ENCODE measurements at places on chromosomes 11 and 22.
A peak's percentile ranks its signal among the peaks of the same experiment; 100 is the strongest.

- peak; percentile 25 for DNase-seq
Measured at GRCh38 chr22:50731811-50732624, 6.0 kb upstream of the ACR start.

GRCh38 chr22:35064664-35065063 lies 1.3 kb upstream of the ISX start:
- DNase-seq, result no peak

DNA sequence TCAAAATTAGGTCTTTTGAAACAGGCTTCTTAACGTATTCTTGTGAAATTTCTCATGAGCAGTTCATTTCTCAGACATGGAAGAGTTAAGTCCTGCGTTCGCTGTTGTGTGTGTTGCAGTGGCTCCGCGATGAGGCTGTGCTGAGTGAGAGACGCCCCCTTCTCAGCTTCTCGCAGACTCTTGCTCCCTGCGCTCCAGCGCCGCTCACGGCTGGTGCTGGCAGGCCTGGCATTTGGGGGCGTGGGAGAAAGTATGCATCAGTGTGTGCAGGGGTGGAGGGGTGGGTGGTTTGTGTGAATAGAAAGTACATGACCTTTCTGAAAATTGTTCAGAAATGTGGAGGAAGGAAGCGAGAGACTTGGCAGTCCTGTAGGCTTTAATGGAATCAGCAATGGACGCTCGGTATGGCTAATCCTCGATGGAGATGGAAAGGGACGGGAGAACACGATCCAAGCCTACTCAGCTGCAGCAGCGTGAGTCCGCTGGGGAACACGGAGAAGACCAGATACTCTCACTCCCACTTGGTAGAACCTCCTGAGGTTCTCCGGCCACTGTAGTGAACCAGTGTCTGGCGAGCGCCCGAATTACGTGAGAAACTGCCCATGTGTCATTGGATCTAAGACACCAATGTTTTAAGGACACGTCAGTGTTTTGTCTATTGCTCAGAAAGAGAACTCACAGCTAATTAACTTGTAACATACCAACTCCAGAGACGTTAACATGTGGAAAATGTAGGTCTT lies 5.9 kb downstream of the TAB1 start:
- peak; percentile 78 for DNase-seq

- DNase-seq, result no peak
Measured at GRCh38 chr11:44729063-44729462, 2.3 kb downstream of the TSPAN18 start.

- no peak for DNase-seq
Measured at GRCh38 chr11:120740380-120740779, 228.8 kb downstream of the GRIK4 start.

- DNase-seq, result no peak
Measured at GRCh38 chr22:24094966-24095365, 83.9 kb downstream of the CABIN1 start.

GRCh38 chr22:21642584-21643448 lies 714 bp downstream of the SDF2L1 start:
- DNase-seq, result peak; percentile 43

GRCh38 chr22:26565181-26565580 lies 24.8 kb downstream of the TPST2 start:
- no peak for DNase-seq

DNA sequence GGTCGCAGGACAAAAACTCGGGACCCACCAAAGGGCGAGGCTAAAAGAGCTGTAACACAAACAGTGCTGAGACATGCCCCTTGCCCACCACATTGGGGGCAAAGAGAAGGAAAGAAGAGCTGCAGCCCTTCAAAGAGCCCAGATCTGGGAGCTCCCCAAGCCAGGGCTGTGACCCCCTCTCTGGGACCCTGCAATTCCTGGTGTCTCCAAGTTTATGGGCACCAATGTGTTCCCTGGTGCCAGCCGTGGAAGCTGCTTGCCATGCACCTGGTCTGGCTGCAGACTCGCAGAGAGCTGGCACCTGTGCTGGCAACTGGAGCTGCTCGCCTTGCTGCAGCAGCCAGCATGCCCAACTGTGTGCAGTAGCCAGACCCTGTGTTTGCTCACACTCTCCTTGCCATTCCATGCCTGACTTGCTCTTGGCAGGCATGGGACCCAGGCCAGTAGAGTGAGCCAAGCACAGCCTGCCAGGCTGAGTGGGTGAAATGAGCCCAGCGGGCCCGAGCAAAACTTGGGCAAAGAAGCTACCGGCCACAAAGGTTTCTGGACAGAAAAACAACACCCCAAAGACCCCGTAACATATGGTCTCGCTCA lies 16.0 kb downstream of the RRP8 start:
- no peak for DNase-seq

DNA sequence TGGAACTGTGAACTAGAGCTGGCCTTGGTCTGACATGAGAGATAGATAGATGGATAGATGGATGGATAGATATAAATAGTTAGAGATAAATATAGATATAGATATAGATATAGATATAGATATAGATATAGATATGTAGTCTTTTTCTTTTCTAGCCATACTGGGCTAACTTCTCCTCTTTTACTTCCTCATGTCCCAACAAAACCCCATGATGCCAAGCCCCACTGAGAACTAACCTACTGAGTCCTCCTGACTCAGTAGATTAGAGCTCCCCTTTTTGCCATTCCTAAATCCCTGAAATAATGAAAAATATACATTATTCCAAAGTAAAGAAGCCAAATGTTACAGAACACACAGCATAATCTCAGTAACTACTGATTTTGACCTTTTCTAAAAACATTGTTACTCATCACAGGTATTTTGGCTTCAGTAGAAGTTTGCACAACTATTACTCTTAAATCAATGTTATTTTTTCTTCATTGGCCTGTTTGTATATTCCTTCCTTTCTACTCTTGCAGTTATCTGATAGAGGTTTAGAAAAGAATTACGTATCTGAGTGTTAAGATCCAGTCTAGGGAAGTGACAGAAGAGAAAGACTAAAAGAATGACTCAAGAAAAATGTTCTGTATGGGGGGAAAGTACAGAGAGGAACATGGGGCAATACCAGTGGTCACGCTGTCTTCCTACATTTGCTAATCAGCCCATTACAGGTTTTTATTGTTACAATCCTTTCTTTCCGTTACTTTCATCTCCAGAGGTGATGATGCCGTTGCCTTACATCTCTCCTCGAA lies 6.0 kb upstream of the OR10D3 start:
- DNase-seq, result no peak

DNA sequence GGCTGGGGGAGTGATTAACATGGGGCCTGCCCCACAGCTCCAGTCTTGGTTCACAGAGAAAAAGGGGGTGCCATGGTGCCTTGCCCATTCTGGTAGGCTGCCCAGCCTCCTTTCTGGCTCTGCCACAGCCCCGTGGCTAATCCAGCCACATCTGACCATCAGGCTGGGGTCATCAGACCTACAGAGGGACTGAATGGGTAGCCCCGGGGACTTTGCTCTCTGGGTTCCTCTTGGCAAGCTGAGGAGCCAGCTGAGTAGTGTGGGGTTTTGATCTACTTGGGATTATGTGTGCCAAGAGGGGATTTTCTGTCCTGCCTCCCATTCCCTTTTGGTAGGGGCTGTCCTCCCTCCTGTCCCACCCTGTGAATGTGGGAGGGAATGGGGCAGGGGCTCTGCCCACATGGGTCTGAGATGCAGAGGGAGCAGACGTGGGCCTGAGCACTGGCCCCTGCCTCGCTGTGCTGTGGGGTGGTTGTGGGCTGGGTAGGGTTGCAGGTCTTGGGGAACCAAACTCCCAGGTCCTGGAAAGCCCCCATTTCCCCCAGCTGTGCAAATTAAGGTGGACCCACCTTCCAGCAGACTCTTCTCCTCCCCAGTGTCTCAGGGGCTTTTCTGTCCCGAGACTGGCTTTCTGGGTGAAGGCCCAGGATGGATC lies 32.0 kb downstream of the CD82 start:
- no peak for DNase-seq

DNA sequence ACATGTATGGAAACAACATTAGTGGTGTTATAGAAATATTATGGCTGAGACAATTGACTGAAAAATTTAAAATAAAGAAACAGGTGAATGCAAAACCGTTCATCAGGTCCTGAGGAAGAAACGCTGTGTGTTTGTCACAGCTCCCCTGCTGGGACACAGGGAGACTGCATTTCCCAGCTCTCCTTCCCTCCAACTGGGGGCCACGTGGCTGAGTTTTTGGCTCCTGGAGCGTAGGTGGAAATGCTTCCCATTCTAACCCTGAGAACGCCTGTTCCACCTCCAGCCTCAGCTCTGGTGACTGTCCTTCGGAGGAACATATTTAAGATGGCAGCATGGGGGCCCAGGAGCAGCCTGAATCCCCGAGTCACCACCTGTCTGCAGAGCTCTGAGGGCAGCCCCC lies 398.6 kb downstream of the BRD1 start:
- DNase-seq, result no peak

GRCh38 chr11:10023212-10023611 lies 270.8 kb downstream of the SBF2 start:
- DNase-seq, result no peak

GRCh38 chr11:6911948-6912347 lies 8.9 kb upstream of the OR2D3 start:
- DNase-seq, result no peak

DNA sequence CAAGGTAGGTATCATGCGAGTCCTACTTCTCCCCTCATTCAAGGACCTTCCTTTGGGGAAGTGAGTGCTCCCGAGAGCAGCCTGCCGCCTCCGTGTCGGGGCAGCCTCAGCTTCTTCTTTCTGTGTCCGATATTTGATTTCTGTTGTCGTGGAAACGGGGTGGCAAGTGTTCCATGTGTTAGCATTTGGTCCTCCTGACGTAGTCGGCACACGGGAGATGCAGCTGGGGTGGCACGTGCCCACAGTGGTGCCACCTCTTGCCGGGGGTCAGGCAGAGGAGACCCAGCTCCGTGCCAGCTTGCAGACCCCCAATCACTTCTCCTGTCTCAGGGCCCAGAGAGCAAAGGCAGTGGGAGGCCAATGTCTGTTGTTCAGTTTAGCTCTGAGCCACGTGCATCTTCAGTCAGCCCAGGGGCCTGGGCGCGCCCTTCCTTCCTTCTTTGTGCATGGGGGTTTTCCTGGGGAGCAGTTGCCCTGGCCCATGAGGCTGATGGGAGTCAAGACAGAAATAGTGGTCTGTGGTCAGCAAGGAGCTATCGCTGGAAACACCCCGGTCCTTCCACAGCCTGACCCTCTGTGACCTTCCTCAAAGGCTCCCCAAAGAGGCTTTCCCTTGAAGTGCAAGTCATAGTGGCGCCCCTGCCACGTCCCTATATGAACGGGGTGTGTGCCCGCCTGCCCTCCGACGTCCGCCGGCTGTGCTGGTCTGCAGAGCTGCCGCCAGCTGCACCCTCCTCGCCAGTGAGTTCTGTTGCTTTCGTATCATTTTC lies 44.5 kb downstream of the PARVB start:
- peak; percentile 28 for DNase-seq

DNA sequence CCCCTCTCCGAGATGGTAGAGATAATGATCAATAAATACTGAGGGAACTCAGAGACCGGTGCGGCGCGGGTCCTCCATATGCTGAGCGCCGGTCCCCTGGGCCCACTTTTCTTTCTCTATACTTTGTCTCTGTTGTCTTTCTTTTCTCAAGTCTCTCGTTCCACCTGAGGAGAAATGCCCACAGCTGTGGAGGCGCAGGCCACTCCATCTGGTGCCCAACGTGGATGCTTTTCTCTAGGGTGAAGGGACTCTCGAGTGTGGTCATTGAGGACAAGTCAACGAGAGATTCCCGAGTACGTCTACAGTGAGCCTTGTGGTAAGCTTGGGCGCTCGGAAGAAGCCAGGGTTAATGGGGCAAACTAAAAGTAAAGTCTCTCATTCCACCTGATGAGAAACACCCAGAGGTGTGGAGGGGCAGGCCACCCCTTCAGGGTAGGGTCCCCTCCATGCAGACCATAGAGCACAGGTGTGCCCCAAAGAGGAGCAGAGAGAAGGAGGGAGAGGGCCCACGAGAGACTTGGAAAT lies 43.2 kb downstream of the IGLL1 start:
- DNase-seq, result no peak

DNA sequence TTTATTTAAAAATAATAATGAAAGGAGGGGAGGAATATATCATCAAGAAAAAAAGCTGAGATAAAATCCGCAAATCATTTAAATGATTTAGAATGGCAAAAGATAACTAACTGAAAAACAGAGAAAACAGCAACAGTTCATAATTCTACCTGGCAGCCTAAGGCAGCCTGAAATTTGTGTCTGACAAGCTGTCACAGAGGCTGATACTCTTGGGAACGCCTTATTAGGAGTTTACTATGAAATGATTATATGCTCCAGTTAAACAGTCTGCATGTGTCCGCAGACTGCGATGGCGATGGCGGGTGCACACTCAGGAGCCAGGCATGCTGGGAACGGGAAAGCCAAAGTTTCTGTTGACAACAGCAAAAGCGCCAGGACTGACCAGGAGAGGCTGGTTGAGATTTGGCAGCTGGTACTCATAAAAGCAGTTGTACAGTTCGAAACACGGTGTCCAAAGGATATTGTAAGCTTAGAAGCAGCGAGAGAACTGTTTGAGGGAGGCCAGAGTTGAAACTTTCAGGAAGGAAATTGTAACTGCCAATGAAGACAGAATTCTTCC lies 172.9 kb upstream of the MPPED2 start:
- peak; percentile 29 for DNase-seq

DNA sequence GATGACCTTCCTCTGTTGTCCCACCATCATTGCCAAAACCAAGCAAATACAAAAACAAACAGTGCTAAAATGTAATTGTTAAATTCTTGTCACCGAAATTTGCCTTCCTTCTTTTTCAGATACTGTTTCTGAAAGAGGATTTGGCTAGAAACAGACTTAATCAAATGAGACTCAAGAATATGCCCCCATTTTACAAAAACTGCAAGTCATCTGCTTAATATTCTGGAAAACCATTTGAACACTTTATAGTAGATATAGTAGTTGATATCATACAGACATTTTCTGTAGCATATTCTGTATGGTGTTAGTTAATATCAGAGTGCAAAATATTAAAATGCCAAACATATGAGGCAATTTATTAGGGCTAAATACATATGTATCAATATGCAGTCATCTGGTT lies 3.5 kb downstream of the OR5M1 start:
- DNase-seq, result no peak

- DNase-seq, result peak; percentile 95
Measured at GRCh38 chr11:62880803-62881578, at the start of gene SLC3A2. Gene SLC3A2, plus strand, starts transcription at chr11:62880896. Its CDS starts 128 bp downstream, at chr11:62881024.

- DNase-seq, result peak; percentile 60
Measured at GRCh38 chr22:26718905-26719304, 61.5 kb downstream of the MIAT start.

- peak; percentile 95 for DNase-seq
Measured at GRCh38 chr11:44780940-44781631, 54.3 kb downstream of the TSPAN18 start.

- DNase-seq, result no peak
Measured at GRCh38 chr11:78426845-78427244, 9.2 kb upstream of the GAB2 start.

GRCh38 chr22:30978304-30978962 lies 9.4 kb downstream of the TUG1 start:
- DNase-seq, result no peak

All from umbilical cord (tissue), 2 donors.